ENCODE measurements at places on chromosomes 16 and 17.

- no peak for DNase-seq
Measured at GRCh38 chr17:2042933-2043332, 1.1 kb downstream of the OVCA2 start.

DNA sequence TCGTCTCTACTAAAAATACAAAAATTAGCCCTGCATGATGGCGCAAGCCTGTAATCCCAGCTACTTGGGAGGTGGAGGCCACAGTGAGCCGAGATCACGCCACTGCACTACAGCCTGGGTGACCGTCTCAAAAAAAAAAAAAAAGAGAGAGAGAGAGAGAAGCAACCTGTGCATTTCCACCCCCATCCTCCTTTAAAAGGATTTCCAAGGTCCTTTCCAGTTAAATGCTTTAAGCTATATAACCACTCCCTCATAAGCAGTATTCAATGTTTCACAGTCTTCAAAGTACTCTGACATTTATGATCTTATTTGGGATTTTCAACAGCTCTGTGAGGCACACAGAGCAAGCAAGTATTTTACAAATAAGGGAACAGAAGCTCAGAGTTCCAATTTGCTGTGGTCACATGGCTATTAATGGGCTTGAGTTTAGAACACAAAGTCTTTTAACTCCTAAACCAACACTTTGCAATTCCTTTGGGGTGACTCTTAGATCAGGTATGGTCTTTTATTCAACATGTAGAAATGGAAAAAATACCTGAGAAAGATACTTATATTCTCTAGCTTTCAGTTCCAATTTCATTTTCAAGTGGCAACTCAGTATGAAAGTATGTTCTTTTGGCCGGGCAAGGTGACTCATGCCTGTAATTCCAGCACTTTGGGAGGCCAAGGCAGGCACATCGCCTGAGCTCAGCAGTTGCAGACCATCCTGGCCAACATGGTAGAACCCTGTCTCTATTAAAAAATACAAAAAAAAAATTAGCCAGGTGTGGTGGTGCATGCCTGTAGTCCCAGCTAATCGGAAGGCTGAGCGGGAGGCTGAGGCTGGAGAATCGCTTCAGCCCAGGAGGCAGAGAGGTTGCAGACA, 31.3 kb downstream of the SPOP start:
- DNase-seq, result no peak

DNA sequence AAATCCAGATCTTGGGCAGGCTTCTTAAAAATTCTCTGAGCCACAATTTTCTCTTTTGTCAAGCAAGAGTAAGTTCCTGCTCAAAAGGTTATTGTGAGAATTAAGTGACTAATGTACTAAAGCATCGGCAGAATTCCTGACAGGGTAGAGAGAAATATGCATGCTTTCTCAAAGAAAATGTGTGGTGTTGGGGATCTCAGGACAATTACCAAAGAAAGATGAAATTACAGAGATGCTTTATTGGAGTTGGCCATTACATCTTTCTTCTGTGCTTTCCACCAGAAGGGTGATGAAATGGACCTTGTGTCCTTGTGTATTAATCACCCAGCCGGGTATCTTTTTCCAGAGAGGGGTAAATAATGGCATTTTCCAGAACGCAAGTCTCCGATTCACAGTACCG, 1.7 kb upstream of the USP43 start:
- no peak for DNase-seq

DNA sequence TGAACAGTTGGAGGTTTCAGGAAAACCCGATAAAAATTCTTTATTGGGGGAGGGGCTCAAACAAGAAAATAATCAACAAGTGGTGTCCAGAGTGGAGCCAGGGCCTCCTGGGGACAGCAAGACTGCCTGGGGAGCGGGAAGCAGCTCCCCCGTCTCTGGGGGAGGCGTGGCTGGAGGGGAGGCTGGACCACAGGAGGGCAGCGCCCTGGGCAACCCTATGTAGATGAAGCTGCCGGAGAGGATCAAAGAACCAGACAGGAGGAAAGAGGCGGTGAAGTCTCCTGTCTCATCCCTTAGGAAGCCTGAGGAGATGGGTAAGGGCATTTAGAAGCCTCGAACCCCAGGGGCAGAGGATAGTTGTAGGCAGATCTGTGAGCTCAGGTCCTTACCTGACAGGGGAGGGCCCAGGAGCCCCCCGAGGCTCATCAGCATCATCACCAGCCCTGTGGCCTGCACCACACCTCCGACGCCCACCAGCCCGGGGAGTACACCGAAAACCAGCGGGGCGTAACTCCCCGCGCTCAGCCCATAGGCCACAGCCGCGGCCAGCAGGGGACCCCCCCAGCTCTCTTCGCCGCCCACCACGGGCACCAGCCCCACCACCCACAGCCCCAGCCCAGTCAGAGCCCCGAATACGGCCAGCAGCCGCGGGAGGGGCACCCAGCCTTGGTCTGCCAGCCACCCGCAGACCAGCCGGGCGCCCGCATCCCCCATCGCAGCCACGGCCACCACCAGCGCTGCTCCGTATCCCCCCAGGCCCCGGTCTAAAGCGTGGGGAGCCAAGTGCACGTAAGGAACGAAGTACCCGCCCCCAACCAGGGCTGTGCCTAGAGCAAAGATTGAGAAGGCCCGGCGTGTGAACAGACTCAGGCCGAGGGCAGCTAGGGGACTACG, 2.0 kb downstream of the SLC16A11 start:
- no peak for DNase-seq

GRCh38 chr17:63442549-63443035, 3.5 kb downstream of the CYB561 start:
- DNase-seq, result no peak

DNA sequence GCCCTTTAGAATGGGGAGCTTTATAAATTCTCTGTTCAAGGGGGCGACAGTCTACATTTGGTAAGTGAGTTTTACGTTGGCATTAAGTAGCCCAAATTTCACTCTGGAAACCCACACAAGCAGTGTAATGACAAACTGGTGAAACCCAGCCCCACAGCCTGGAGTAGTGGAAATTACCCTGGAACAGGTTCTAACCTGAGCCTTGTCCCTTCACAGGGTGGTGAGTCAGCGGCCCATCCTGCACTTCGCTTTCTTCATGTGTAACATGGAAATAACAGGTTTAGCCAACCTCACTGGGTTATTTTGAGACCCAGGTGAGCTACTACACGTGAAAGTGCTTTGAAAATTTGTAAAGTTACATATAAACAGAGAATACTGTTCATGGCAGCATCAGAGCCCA, 3.5 kb upstream of the TLCD3A start:
- no peak for DNase-seq

DNA sequence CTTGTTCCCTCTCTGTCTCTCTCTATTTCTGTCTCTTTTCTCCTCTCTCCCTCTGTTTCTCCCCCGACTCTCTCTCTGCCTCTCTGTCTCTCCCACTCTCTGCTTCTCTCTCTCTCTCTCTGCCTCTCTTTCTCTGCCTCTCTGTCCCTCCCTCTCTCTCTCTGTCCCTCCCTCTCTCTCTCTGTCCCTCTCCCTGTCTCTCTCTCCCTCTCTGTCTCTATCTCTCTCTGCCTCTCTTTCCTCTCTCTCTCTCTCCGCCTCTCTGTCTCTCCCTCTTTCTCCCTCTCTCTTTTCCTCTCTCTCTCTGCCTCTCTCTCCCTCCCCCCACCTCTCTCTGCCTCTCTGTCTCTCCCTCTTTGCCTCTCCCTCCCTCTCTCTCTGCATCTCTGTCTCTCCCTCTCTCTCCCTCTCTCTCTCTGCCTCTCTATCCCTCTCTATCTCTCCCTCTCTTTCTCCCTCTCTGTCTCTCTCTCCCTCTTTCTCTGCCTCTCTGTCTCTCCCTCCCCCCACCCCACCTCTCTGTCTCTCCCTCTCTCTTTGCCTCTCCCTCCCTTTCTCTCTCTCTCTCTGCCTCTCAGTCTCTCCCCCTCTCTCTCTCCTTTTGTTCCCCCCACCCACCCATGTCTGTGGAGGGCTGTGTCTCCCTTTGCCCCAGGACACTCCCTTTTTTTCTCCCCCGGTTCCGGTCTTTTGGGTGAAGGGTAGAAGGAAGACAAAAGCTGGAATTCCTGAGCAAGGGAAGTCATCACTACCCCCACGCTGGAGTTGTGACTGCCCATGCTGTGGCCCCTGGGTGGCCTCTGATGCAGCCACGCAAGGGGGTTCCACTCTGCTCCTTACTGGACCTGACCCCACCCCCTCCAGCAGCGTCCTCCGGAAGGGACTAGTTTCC, 27.1 kb upstream of the MGAT5B start:
- no peak for DNase-seq

- peak; percentile 18 for DNase-seq
Measured at GRCh38 chr17:76124582-76125390, 16.3 kb downstream of the FOXJ1 start.

- peak; percentile 54 for DNase-seq
Measured at GRCh38 chr17:18144855-18145254, 36.3 kb downstream of the MYO15A start.

GRCh38 chr16:79302731-79303130, 297.8 kb downstream of the MAF start:
- DNase-seq, result no peak

GRCh38 chr16:65975049-65975708, 391.3 kb upstream of the CDH5 start:
- no peak for DNase-seq

- no peak for DNase-seq
Measured at GRCh38 chr17:5763595-5764306, 179.4 kb upstream of the NLRP1 start.

DNA sequence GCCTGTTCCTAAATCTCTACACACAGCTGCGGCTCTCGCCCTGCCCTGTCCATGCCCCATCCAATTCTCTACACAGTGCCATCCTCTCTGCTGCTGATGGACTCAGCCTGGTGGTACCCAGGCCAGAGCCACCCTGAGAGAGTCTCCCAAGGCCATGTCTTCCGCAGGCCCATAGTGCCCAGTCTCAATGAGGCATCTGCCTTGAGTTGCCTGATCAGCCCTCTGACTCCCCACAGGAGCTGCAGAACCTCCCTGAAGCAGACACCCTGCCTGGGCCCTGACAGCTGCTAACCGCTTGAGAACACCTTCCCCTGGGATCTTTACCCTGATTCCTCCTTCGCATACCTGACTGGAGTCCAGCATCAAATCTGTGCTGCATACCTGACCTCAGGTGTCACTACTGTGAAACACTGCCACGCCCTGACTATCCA, 13.3 kb downstream of the TSPOAP1 start:
- no peak for DNase-seq

DNA sequence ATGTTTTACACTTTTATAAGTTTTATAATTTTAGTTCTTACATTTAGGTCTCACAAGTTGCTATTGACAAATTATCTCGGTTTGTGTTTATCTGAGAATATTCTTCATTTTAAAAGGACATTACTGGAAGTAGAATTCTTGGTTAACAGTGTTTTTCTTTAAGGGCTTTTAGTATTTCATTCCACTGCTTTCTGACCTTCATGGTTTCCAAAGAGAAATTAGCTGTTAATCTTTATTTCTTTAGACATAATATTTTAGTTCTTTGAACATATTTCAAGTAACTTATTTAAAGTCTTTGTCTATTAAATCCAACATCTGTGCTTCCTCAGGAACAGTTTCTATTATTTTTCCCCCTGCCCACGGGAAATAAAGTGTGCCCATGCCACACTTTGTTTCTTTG, 240.1 kb upstream of the AXIN2 start:
- DNase-seq, result no peak

DNA sequence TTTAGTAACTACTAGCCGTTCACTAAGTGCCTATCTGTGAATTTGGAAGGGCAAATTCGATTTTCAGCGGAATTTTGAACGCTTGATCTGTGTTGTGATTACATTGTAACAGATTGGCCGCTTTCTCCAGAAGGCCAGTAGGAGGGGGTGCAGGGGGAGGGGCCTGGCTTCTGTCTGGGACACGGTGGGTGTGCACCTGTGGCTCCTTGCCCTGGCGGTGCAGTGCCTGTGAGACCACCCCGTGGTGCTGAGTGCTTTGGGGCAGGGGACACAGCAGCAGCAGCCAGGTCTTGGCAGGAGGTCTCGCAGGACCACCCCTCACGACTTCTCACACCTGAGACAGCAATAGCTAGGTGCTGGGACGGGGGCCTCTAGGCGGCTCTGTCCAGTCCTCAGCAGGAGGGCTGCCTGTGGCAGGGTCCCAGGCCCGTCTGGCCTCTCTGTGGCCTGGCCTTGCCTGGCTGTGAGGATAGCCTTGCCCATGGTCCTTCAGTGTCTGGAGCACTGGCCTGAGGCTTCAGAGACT, 1.8 kb downstream of the UBE2I start:
- DNase-seq, result no peak

GRCh38 chr17:57444682-57445450, 188.5 kb downstream of the MSI2 start:
- DNase-seq, result peak; percentile 41

- DNase-seq, result no peak
Measured at GRCh38 chr17:19759568-19760549, 11.8 kb upstream of the ALDH3A1 start.

DNA sequence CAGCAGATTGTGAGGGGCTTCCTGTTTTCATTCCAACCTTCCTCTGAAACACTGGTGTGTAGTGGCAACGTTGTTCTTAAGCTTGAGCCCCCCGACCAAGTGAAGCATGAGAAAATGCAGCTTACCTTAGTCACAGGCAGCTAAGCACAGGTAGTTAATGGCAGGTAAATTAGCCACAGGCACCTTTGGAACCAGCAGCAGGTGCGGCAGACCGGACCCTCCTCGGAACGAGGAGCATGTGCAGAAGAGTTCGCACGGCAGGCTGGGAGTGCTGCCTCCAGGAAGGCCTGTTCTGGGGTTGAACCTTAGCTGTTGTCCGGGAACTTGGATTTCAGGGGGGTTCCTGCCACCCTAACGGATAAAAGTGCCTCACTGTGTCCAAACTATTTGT, 7.2 kb upstream of the IRF8 start:
- no peak for DNase-seq

DNA sequence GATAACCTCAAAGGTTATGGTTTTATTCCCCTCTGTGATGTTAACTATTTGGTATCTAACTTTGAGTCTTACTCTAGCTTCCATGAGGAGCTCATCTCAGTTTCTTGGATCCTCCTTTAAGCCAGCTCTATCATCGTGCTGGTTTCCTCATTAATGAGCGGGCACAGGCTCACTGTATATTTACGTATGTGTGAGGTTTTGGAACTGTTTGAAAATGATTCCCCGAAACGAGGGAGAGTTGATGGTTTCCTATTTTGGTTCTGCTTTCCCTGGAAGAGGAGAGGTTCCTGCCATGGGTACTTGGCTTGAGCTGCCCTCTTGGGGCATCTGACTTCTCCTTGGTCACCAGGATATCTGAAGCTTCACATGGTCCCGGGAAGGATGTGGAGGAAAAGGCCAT, 32.7 kb upstream of the PIK3R6 start:
- peak; percentile 50 for DNase-seq

GRCh38 chr17:55577687-55578086, 66.4 kb upstream of the SMIM36 start:
- DNase-seq, result peak; percentile 43

- DNase-seq, result no peak
Measured at GRCh38 chr16:23121024-23121423, 28.2 kb downstream of the USP31 start.
